MCF 10A (cell line): ENCODE measurements at places on chromosomes 4 and X.

DNA sequence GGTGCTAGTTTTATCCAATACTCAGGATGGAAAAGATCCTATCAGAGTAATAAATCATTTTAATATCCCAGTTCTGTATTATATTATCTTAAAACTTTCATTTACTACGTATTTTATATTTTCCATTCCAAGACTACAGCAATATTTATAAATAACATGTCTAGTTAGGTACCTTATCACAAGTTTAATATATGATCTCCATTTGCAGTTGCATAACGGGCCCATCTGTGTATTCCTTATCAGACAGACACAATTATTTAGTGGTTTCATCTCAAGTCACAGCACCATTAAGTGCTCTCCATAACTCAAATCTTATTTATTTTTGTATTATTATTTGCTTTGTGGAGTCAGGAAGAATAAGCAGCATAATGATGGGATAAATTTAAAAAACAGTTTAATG, 333.9 kb downstream of the SH2D1A start:
- no peak for DNase-seq
- H3K27me3 ChIP-seq: no peaks in the 10 kb centered on the region
- H3K4me1 ChIP-seq: no peaks in the 10 kb centered on the region
- no peaks in the 10 kb centered on the region for H3K36me3 ChIP-seq
- H3K27ac ChIP-seq: no peak overlapping the region

DNA sequence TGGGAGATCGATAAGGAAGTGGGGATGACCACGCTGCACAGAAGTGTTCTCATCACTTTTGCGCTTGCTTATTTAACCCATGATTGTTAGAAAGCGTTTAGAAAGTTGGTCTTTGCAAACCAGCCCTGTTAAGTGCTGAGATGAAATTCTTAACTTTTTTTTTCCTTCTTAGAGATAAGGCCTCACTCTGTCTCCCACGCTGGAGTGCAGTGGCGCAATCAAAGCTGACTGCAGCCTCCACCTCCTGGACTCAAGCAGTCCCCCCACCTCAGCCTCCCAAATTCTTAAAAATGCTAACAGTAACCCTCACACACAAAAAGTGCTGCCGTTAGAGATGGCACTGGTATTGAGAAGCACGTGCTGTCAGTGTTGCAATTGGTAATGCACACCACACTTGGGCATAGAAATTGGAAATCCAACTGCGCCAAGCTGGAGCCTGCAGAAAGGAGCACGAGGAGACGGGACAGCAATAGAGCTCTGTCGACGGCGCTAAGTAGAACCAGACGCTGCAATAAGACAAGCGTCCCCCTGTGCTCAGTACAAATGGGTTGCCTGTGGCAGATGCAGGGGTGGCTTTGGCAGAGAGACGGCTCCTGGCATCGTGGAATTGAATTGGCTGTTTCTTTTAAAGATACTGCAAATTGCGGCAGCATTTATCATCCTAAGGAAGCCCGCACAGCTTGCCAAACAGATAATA, 113.4 kb downstream of the TBL1X start:
- no peaks in the 10 kb centered on the region for H3K4me1 ChIP-seq
- H3K27me3 ChIP-seq: no peaks in the 10 kb centered on the region
- no peak overlapping the region for H3K27ac ChIP-seq
- DNase-seq: no peak
- no peaks in the 10 kb centered on the region for H3K36me3 ChIP-seq

DNA sequence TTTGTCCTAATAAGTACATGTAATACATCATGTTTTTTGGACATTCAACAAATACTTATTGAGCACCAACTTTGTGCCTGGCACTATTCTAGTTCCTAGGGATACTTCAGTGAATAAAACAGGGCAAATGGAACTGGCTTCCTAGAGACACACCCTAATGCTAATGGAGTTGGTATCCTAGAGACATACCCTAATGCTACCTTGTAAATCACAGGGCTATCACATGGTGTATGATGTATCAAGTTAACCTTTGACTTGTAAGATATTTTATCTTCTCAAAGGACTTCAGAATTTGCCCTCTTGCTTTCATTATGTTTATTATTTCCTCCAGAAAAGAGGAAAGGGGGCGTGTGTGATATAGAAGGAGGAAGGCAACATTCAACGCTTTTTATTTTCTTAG, 10.1 kb downstream of the GK start:
- H3K36me3 ChIP-seq: peaks cover 6% of the 10 kb centered on the region
- H3K27ac ChIP-seq: no peak overlapping the region
- H3K4me3 ChIP-seq: no peak overlapping the region
- no peaks in the 10 kb centered on the region for H3K4me1 ChIP-seq
- no peak for DNase-seq

DNA sequence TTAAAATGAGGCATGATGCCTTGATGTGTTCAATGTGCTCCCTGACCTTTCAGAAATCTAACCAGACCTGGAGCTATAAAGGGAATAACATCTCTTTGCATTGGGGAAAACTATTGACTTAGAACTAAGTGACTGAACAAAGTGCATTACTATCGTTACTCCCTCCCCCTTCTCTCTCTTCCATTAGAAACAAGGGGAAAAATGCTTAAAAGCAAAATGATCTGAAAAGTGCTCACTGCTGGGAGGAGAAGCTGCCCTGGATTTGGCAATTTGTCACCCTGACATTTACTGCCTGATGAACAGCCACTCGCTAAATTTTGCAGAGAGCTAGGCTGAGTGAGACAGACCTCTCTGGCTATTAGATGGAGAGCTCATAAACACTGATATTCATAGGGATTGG, 48.6 kb upstream of the PARM1 start:
- no peak for DNase-seq
- H3K4me3 ChIP-seq: no peak overlapping the region
- H3K27ac ChIP-seq: no peak overlapping the region
- peaks cover 26% of the 10 kb centered on the region for H3K4me1 ChIP-seq

GRCh38 chr4:6449746-6450369, 22.6 kb downstream of the PPP2R2C start:
- H3K27ac ChIP-seq: no peak overlapping the region
- H3K4me1 ChIP-seq: no peaks in the 10 kb centered on the region
- H3K27me3 ChIP-seq: no peaks in the 10 kb centered on the region
- H3K4me3 ChIP-seq: no peak overlapping the region
